ENCODE measurements at places on chromosomes 3 and 15.

GRCh38 chr15:99703603-99704443 is 29.4 kb downstream of the LYSMD4 start:
- DNase-seq: no peak

DNA sequence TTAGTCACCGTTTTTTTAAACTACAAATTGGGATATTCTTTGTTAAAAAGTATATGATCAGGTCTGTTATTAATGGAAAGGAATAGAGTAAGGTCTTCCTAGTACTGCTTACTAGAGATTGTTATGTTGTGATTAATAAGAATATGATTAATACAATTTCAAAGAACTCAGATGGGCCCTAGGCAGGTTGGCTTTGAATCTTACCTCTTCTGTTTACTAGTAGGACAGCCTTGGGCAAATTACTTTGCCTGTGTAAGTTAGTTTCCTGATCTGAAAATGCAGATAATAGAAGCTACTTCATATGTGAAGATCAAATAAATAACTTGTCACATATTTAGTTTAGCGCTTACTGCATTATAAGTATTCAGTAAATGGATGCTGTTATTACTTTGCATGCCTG is 6.9 kb downstream of the GFM1 start:
- DNase-seq: no peak

GRCh38 chr3:95926904-95927501 is 887.4 kb upstream of the EPHA6 start:
- no peak for DNase-seq

DNA sequence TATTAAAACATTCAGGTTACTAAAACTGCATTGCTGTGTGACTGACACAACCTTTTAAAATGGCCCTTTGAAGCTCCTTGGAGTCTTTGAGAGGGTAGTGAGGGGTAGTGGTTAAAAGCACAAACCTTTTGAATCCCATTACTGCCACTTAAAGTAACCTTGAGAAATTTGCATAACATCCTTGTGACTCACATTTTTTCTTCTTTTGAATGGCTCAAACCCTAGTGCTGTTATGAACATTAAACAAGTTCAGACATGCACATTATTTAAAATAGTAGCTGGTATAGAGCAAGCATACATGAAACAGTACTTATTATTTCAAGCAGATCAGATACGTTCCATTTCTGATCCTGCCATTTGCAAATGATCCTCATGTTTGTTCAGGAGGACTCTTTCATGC is 3.7 kb upstream of the CLDN1 start:
- DNase-seq: no peak

DNA sequence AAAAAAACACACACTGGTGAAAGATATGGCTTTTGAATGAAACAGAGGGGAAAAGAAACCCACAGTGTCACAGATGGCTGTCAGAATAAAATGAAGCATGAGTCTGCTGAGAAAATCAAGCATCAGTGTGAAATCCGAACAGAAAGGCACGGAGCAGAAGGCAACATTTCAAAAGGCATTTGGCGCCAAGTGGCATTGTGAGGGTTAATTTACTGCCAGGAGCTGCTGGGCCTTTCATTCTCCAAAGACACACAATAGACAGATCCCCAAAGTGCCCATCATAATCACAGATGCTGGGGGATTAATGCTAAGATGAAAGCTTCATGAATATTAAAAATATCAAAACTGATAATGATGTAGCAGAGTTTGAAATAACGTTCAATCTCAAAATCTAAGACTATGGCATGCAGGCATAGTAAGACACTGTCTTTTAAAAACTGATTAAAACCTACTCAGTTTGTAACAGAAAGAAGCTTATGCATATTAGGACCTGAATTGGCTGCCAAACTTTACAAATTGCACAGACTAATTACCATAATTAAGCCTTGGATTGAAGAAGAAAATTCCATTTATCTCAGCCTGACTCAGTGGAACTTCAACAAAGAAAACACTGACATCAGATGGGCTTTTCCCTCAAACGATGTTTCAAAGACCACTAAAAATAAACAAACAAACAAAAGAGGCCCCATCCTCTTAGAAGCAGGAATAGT is 589.2 kb downstream of the ROBO1 start:
- DNase-seq: no peak

DNA sequence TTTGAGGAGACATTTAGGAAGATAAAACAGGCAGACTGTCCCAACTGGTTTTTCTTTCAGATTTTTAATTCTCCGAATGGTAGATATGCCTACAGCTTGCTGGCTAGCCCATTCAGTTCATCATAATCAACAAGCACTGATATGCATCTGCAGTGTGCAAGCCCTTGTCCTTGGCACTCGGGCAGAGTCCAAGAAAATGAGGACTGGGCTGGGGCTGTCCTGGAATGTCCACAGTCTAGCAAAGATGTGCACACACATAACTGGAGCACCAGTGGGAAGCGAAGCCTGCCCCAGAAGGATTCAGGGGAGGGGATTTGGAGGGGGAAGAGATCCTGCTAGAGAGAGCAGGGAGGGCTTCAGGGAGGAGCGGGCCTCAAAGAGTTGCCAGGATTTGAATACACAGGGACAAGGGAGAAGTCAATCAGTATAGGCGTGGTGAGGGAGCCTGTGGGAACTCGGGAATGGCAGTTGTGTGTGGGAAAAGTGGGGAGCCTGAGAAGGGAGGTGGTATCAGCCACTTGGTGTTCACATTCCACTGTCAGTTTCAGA is 8.7 kb downstream of the FAH start:
- DNase-seq: no peak

- DNase-seq: no peak
These were observed 14.9 kb downstream of the TGM5 start for GRCh38 chr15:43251871-43252250.

DNA sequence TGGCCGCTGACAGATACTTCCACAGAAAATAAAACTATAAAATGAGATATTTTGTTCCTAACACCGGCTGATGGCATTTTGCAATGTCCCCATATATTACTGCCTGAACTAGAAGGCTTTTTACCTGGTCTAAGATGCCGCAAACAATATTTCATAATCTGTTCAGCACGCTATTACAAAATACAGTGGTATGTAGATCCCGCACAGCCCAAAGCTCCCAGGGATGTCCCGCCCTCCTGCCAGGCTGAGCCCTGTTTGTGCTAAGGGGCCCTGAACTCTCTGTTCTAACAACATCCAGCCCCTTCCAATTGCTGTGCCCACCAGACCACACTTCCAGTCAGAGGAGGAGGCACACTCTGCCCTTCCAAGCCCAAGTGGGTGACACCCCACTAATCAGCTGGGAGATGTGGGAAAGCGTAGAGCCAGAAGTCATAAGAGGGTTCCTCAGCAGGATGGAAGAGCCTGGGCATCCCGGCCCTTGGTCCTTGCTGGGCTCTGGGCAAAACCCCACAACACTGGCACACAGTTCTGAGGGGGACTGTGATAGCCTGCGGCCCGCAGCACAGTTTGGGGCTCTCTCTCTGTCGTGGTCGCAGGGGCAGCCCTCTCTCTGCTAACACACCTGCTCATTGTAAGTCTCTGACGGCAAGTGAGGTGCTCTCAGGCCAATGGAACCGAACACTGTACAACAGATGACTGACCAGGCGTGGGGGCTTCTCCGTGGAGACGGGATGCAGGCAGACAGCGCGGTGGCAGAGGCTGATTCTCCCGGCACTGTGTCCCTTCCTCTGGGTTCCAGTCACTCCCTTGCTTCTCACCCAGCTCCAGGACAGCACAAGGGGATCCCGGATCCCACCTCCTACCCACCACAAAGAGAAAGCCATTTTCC is 55.2 kb downstream of the PCSK6 start:
- DNase-seq: no peak

DNA sequence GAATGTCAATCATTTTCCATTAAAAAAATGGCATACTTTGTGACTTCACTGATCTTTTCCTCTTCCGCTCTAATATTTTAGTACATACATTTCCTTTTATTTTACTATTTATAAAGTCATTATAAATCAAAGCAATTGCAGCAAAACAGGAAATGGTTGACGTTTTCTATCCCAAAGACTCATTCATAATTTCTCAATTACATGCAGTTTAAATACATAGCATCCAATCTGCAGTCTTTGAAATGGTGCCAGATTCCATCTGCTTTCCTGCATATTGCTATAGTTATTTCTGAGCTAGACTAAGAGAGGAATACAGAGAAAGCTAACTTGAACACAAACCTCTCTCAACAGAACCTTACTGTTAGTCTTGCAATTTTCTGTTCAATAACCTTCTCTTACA is 179.8 kb downstream of the ZPLD1 start:
- no peak for DNase-seq

DNA sequence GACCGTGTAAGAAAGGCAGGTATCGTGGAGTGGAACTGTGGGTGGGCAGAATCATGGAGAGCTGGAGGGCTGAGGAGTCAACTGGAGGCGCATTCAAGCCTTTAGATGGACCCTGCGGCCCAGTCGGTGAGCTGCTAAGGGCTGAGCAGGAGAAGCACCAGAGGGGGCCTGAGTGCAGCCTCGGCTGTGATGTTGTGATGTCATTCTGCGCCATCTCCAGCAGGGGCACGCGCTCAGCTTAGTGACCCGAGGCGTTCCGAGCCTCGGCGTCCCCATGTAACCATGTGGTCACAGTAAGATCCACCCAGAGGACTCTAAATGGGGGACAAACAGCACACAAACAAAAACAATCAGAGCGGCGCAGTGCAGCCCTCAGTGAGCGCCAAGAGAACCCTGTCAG is 76.8 kb downstream of the VGLL4 start:
- DNase-seq: no peak

DNA sequence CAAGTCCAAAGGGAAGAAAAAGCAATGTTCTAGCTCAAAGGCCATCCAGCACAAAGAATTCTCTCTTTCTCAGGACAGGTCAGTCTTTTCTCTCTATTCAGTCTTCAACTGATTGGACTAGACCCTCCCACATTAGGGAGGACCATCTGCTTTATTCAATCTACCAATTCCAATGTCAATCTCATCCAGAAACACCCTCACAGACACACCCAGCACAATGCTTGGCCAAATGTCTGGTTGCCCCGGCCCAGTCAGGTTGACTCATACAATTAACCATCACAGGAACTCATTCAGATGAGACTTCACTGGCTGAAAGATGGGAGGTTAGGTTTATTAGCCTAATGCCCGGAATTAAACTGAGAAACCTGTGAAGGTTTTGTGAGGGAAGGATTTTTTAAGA is 32.4 kb downstream of the ACAN start:
- DNase-seq: no peak

DNA sequence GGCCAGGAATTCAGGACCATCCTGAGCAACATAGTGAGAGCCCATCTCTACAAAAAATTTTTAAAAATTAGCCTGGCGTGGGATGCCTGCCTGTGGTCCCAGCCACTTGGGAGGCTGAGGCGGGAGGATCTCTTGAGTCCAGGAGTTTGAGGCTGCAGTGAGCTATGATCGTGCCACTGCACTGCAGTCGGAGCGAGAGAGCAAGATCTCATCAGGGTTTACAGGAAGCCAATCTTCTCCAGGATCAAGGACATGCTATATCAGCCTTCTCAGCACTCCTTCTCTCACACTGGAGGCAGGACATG is 451 bp upstream of the STOML1 start:
- no peak for DNase-seq

- no peak for DNase-seq
These were observed 62.8 kb downstream of the MECOM start for GRCh38 chr3:169600732-169601131.

DNA sequence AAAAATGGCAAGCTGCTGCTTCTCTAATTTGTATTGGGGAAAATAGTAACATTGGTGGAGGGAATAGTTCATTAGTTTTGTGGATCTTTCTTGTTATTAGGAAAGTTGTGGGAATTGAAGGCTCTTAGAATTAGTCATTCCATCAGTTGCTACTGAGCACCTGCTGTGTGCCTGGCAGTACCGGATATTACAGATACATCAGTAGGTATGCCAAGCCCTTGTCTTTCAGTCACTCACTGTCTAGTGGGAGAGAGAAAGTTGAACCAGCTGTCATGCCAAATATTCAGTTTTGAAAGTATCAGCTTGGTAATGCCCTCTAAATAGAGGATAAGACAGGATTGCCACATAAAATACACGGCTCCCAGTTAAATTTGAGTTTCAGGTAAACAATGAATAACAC is 32.5 kb downstream of the IGSF10 start:
- no peak for DNase-seq

DNA sequence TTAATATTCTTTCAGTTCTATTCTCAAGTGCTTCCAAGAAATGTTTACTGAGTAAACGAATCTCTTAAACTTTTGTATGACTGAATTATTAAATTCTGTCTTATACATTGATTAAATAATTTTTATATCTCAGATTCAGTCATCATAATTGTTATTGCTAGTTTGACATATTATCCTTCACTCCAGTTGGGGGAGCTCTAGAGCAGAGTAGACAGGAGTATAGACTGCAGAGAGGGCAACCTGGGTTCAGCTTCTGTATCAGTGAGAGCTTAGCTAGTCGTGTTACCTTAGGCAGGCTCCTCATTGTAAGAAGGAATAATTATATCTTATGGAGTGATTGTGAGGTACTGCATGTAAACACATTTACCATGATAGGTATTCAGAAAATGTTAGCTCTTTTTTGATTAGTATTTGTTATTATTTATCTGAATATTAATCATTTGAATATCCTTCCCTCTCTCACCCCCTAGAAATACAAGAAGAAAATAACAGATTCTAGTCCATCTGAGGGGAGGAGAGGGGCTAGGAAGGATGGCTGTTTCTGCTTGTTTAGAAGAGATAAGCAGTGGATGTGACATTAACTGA is 31.0 kb upstream of the ZCWPW2 start:
- DNase-seq: no peak

GRCh38 chr3:38647217-38647970 is 2.1 kb downstream of the SCN5A start:
- no peak for DNase-seq

GRCh38 chr15:69104050-69104750 is 56.2 kb upstream of the GLCE start:
- DNase-seq: no peak

GRCh38 chr3:5140230-5140621 is 18.1 kb downstream of the ARL8B start:
- no peak for DNase-seq

DNA sequence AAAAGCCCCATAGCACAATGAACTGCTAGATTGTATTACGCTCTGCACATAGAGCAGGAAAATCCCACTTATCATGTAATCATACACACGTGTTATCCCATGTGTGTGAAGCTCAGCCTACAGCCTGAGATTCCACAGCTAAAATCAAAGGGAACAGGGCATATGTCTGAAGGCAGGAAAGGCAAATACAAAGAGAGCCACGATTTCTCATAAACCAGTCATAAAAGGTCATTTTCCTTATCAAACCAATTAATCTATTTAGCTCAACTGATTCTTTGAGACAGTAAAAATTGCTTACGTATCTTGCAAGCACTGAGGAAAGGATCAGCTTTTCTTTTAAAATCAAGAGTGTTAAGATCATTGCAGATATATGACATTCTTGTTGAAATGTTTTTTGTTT is 199.5 kb upstream of the TBL1XR1 start:
- DNase-seq: no peak

- DNase-seq: no peak
These were observed 169.0 kb upstream of the BCL6 start for GRCh38 chr3:187914231-187914630.

DNA sequence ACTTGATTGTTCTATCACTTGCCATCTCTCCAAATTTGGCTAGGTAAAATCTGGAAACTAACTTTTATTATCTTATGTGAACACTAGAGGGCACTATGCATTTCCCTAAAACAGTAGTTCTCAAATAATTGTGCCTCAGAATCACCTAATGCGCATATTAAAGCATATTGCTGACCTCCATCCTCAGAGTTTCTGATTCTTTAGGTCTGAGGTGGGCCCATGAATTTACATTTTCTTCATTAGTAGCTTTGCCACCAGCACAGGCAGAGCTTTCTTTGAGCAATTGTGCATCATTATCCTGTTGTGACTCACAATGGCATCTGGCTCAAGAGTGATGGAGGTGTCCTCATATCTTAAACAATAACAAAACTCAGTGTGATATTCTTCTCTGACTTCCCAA is 17.5 kb upstream of the BCHE start:
- DNase-seq: no peak

Measured in activated T-cell treated with anti-CD3 and anti-CD28 coated beads for 1 hour (primary cell).